ENCODE measurements at places on chromosomes 2 and 18.

DNA sequence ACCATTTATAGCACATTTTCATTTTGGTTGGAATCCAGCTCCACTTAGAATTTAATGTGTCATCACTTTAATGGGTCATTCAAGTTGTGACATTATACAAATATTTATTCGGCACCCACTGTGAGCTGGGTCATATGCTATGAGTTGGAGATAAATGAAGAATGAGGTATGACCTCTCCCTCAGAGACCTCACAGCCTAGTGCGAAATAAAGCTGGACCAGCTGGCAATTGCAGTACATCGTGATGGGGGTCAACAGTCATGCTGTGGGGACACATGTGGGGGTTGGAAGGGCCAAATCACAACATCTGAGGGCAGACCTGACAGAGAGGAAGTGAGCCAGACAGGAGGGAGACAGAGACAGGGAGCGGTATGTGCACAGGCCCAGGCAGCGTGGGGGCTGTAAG lies 175.4 kb downstream of the MAIP1 start:
- no peak for DNase-seq

DNA sequence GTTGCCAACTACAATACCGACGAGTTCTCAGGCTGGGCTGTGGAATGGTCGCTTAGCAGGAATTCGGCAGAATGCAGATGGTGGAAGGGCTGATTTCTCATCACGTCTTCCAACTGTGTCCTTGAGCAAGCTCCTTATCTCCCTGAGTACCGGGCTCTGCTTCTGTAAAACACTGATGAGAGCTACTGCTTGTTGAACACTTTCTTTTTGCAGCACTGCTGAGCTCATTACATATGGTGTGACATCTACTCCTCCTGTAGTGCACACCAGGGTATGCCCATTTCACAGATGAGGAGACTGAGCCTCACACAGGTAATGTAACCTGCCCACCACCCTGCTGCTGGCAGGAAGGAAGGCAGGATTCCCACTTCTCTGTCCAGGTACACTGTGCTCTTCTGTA lies 8.3 kb downstream of the IL1R2 start:
- DNase-seq: no peak

DNA sequence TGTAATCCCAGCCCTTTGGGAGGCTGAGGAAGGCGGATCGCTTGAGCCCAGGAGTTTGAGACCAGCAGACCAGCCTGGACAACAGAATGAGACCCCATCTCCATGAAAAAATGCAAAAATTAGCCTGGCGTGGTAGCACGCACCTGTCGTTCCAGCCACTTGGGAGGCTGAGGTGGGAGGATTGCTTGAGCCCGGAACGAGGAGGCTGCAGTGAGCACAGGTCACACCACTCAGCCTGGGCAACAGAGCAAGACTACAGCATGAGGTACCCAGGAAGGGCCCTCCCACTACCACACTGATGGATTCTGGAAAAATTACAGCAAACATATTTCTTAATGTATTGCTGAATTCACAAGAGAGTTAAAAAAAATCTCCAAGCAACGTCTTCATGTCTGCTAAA lies 56.3 kb upstream of the HPCAL1 start:
- DNase-seq: no peak

GRCh38 chr2:108560241-108560811 lies 26.1 kb downstream of the LIMS1 start:
- no peak for DNase-seq

DNA sequence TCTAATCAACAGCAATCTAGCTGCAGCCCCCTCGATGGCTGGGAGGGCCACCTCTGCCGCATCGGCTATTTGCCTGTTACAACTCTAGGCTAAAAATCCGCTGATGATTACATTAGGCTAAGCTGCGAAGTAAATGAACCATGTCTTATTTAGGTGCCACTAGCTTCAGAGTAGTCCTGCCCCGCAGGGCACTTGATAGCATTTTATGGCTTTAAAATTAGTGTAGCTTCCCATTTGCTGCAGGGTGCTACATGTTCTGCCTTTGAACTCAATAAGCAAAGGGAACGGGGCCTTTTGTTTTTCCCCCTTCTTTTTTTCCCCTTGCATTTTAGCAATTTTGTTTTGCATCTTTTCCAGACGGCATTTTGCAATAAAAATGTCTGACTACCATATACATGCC lies 270.2 kb downstream of the GBX2 start:
- DNase-seq: no peak

DNA sequence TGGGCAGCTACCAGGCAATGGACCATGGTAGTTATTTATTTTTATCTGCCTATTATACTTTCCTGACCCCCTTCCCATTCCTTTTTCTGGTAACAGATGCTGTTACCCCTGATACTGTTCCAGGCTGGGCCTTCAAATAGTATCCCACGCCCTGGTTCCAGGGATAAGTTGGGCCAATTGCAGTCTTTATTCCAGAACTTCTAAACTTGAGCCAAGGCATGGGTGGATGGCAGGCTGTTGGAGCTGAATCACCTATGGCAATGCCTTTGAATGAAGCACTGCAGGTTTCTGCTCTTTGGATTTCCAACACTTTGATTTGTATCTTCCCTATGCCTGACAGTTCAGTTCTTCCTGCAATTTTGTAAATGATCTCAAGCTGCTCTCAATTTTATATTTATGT lies 99.2 kb upstream of the LHCGR start:
- DNase-seq: no peak

- no peak for DNase-seq
Measured at GRCh38 chr18:63997041-63997440, 27.2 kb downstream of the SERPINB8 start.

GRCh38 chr18:51006061-51006818 lies 23.8 kb upstream of the SMAD4 start:
- no peak for DNase-seq

Data from stimulated activated naive CD8-positive, alpha-beta T cell treated with anti-CD3 and anti-CD28 coated beads, Interleukin-15, amount 100 ng/mL, for 72 hours (primary cell).